Activated CD4-positive, CD25-positive, alpha-beta regulatory T cell (primary cell): ENCODE measurements at places on chromosomes 7 and 10.

DNA sequence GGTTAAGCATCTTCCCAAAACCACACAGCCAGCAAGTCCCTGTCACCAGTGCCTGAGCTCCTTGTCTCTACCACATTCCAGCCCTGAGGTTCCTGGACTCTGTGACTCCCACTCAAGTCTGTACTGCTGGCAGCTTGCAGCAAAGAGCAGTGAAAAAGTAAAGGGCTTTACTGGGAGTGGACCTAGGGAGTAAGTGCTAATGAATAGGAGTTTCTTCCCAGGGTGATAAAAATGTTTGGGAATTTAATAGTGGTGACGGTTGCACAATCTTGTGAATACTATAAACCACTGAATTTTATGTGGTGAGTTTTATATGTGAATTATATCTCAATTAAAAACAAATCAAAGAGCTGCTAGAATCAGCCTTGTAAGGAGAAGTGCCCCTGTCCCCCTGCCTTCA is 22.6 kb downstream of the HSPA12A start:
- DNase-seq, result no peak

DNA sequence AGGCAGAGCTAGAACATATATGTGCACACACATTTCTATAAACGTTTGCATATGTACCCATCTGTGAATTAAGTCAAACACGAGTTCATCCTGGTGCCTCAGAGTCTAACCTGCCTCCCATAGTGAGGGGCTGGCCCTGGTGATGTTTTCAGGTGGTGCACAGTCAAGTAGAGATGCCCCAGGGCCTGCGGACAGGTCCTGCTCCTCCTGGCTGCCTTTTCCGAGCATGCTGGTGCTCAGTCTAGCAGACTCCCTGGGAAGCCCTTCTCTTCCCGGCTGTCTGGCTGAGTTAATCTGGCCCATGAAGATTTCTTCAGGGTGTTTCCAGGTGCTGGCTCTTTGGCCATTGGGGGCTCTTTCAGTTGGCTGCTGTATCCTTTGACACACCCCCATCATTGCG is 14.3 kb downstream of the ADCY1 start:
- no peak for DNase-seq

DNA sequence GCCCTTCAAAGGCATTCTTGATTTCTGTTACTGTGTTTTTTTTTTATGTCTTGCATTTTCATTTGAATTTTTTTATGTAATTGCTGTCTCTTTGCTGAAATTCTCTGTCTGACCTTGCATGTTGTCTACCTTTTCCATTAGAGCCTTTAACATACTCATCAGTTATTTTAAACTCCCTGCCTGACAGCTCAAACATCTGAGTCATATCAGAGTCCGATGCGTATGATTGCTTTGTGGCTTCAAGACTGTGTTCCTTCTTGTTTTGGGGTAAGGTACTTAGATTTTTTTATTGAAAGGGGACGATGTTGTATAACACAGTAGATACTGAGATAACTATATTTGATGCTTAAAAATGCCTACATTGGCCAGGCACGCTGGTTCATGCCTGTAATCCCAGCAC is 9.7 kb upstream of the TARP start:
- DNase-seq, result no peak

DNA sequence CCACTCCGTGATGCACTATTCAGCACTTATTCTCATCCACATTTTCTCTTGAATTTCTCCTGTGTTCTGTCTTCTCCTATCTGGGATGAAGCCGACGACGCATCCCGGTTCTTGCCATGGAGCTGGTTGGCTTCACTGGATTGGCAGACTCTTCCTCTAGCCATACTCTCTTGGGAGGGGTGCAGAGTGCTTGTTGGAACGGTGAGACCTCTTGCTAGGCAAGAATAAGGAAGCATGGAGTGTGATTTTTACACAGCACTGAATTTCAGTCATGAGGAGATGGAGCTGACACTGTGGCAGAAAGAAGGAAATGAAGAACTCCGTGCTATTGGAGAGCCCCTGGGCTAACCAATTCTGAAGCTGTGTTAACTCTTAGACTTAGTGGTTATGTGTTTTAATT is 28.2 kb upstream of the ZNF32 start:
- no peak for DNase-seq

DNA sequence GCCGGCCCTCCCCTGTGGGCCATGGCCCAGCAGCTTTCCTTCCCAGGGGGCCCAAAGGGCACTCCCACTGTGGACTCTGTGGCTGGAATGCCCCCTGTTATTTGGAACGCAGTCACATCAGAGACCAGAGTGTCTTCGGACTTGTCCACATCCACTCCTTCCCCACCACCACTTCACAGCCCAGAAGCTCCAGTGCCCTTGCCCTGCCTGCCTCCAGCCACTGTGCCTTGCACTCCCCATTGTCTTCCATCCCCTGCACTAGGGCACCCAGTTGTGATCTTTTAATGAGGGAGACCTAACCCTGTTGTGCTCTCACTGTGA is 19.4 kb downstream of the INSIG1 start:
- DNase-seq, result no peak

- no peak for DNase-seq
Measured at GRCh38 chr7:29194206-29194593, 375 bp upstream of the CHN2 start.

GRCh38 chr10:124629415-124629814 is 114.8 kb downstream of the FAM53B start:
- no peak for DNase-seq

DNA sequence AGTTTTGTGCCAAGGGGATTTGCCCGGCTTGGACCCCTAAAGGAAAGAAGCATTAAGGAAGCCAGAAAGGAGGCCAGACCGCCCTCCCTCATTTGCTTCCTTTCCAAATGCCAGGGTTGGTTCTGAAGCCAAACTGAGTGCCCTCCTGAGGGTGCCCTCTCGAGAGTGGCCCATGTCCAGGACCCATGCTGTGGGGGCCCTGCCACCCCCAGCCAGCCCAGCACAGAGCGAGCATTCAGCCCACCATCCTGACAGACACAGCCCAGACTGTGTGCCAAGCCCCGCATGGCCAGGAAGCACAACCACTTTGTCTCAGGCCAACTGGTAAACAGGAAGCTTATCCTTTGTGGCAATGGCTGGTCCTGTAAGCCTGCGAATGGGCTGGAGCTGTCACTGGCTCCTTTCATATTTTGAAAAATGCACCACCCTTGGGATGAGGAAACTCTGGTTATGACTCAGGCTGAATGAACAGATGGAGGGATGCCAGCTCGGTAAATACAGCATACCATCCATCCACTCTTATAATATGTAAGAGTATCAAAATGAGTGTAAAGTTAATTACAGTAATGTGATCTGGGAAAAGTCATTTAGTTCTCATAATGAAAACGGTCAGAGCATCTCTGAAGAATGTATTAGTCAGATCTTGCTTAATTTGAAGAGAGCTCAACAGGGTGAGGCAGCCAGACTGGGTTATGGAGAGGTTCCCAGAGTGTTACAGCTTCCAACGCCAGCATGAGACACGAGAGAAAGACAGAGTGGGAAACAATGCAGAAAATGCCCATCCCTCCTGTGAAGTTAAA is 65.0 kb downstream of the STK17A start:
- no peak for DNase-seq

DNA sequence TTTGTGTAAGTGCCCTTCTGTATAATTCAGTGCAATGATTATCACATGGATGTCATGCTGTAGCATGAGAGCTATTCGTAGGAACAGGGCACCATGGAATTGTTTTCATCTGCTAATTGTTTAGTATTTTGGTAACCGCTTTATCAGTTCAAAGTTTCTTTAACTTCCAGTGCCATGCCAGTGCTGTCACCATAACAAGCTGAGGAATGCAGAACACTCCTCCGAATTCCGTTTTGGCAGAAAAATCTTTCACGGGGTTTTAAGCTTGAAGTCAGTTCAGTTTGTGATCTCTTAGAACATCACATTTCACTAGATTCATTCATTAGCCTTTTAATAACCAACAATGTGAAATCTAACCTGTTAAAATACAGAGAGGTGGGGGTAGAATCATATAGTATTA is 117.2 kb upstream of the SEMA3C start:
- no peak for DNase-seq

DNA sequence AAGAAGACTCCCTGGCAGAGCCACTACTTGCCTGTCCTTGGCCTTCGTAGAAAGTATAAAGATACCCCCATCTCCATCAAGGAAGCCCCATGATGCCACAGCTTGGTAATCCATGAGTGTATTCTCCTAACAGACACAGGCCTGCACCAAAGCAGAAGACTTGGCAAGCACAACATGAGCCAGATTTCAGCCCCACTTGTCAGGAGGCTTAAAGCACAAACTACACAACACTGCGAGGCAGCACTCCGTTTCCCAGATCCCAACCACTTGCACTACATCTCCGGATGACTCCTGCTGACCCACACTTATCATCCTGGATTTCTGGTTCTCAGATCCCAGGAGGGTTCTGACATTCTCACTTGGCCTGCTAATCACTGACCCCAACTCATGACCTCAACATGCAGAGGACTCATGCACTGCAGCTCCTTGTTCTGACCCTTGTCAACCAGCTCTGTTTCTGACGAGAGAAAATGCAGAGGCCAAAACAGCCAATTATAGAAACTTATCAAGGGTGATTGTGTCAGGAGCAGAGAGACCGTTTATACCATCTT is 100.8 kb downstream of the RELN start:
- no peak for DNase-seq

DNA sequence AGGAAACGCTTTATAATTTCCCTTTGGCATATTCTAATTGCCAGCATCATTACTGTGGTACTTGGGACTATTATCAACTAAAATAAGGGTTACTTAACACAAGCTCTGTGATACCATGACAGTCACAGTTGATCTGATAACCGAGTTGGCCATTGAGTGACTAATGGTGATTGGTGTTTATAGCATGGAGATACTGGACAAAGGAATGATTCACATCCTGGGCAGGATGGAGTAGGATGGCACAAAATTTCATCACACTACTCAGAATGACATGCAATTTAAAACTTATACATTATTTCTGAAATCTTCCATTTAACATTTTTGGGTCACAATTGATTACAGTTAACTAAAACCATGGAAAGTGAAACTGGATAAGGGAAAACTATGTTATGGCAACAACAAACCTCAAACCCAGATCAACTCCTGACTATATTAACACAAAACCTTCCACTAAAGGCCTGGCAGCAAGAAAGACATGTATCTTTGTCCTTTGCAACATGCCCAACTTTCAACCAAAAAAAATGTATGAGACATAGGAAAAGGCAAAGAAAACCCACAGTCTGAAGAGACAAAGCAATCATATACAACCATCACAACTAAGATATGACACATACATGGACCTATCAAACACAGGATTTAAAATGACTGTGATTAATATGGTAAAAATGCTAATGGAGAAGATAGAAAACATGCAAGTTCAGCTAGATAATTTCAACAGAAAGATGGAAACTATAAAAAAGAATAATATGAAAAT is 208.5 kb upstream of the NRP1 start:
- no peak for DNase-seq

DNA sequence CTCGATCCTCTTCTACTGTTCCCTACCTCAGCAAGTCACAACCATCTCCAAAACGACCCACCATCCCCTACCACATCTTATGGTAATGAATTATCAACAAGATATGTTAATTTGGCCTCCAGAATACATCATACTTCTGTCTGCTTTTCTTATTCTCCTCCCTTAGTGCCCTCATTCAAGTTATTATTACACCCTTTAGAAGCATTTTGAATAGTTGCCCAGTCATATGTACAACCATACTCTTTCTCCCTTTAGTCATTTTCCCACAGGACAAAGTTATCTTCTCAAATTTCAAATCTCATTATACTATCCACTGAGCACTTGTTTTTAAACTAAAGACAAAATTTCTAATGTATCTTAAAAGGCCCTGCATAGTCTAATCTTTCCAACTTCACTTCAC is 71.0 kb downstream of the GNAT3 start:
- DNase-seq, result no peak

DNA sequence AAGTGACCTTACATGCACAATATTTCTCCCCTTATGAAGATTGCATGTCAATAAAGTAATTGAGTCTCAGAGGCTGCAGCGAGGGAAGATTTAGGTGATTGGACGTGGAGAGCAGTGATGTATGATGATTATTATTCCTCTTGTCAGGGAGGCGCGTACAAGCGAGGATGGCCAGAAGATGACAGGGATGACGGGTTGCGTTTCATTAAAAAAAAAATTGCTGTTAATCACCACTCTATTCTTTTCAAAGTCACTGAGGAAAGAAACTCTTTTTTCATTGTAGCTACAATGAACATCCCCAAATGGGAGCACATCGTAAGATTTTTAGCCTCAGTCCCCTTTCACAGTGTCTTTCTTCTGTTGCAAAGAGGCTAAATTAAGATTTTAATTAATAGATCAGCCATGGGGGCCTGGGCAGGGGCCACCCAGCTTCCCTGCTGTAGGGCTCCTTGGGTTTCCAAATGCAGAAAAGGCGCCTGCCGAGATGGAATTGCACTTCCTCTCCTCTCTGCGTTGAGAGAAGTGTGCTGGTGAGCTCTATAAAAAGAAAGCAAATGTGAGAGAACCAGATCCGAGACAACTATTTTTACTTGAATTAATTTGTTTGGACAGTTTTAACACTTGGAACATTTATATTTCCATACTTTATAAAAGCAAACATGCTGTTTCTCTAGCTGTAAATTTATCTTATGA is 998.1 kb downstream of the LRMDA start:
- no peak for DNase-seq

GRCh38 chr10:107444443-107444842 is 279.9 kb upstream of the SORCS1 start:
- no peak for DNase-seq

DNA sequence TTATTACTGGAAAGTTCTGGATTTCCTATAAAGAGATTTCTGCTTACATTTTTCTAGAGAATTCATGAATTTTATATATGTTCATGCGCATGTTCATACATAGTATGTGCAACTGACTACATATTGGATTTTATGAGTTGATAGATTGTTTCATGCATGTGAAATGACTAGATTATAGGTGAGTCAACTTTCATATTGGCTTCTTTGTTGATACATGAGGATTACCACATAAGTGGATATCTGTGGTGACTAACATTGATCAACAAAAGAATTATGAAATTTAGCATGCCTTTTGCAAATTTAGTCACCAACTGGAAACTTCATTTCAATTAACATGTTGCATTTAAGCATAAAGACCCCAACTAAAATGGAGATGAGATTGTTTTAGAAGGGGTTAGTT is 99.0 kb downstream of the GNAT3 start:
- no peak for DNase-seq

- DNase-seq, result no peak
Measured at GRCh38 chr10:77201135-77202106, 436.2 kb downstream of the KCNMA1 start.

DNA sequence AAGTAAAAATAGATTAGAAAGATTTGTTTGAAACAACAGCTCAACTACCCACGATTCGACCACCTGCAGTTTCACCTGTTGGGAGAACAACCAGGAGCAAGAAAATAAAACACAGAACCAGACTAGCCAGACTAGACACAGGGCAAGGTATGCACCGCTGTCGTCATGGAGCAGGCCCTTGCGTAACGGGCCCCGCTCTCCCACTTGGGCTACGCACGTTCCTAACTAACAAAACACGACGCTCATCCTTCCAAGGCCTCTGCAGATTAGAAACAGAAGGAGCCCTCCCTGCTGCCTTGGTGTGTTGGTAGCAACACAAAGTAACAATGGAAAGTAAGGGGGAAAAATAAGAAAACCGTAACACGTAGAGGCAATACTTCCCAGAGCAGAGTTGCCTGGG is 45.1 kb upstream of the ELMO1 start:
- DNase-seq, result no peak

- no peak for DNase-seq
Measured at GRCh38 chr7:22572292-22572691, 72.3 kb upstream of the STEAP1B start.
